Heart left ventricle (tissue), 16 donors: ENCODE measurements at places on chromosomes 1 and 21. TPM values are rescaled to one million over a fixed set of nuclear protein-coding genes. Genes with fewer than 3 reads are reported as not detected.

DNA sequence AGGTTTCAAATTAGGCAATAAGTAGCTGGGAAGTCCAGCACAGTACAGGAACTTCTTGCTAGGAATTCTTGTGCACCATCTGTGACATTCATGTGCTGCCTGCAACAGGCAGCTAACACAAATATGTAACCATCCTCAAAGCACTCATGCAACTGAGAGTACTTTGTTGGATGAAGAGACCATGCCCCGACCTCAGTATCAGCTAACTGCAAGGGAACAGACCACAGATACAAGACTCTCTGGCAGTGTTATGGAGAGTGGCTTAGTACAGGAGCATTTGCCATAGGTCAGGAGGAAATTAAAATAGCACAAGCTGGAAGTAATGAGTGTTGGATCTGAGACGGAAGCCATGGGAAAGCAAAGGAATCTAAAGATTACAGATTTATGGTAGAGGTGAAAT lies 123.6 kb downstream of the LRRC53 start:
- DNase-seq, result no peak

Gene COL24A1
- 0.40 TPM for total RNA-seq

- DNase-seq, result no peak
These were observed 790 bp upstream of the TMEM54 start for GRCh38 chr1:32901823-32902534.

DNA sequence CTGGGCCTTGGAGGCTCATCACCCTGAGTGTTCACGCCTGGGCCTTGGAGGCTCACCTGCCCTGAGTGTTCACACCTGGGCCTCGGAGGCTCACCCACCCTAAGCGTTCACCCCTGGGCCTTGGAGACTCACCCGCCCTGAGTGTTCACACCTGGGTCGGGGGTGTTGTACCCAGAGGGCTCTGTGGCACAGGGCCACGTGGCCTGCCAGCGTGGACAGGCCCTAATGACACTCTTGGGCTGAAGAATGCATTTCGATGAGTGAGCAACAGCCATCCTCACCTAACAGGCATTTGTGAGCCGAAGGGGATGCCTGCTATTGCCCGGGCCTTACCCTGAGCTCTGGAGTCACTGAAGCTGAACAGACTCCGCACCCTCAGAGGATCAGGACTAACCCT lies 17.5 kb downstream of the SLC19A1 start:
- DNase-seq, result peak; percentile 17

Gene WDR64
- total RNA-seq, result not detected

Gene CACNA1S
- not detected for total RNA-seq

DNA sequence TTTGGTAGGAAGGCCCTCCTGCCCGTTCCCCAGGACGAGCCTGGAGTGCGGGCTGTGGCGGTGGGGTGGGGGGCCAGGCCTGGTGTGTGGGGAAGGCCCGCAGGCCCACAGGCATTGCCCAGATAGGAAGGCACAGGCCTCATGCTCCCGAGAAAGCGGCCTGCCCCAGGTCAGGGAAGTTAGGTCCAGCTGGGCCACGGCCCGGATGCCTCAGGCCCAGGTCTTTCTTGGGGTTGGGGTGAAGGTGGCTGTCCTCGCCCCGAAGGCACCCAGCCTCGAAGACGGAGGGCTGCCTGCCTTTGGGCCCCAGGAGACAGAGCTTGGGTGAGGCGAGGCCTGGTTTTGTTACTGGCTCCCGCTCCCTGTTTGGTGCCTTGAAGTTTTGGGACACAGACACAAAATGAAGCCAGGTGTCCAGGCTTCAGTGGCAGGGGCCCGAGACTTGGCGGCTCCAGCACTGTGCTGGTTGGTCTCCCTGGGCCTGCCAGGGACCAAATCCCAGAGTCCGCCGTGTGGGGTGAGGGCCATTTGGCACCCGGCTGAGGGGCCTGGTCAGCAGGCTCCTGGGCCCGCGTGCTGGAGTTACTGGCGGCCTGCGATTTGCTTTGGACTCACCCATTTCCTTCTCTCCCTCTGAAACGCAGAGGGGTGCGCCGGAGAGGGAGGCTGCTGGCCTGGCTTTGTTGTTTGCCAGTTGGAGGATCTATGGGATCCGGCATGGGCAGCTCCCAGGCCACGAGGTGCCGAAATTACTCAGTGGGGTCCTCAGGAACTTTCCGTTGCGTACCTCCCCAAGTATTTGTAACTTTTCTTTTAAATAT lies 2.0 kb downstream of the SKI start:
- DNase-seq, result peak; percentile 59

DNA sequence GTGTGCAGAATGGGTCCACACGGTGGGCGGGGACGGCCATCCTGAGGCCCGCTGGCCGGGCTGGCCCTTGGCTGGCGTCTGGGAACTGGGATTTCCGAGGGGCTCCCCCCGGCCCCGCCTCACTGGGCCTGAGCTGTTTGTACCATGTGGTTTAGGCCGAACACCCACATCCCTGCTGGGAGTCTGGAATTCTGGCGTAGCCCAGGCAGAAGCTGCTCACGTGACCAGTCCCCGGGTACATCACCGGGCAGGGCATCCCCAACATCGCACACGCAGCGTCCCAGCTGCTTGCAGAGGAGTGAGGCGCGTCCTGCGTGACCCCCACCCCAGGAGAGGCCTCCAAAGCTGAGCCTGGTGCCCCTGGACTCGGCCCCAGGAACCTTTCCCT lies 2.1 kb downstream of the KRTAP10-7 start:
- DNase-seq, result no peak

DNA sequence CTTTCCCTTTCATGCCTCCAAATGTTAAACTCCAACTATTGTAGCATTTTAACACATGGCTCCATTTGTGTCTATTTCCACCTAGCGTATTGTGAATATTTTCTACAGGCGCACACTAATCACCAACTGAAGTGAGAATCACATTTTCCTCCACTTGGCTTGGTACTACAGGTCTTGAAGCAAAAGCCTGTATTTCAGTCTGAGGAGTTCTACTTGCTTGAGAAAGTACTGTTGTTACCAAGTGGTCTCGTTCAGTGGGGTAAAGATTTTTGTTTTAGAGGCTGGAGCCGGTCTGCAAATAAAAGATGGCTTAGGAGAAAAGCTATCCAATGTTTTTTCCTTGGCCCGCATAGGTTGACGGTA lies 550 bp upstream of the PTBP2 start:
- no peak for DNase-seq

Gene SZRD1
- 57.4 TPM for total RNA-seq

- DNase-seq, result no peak
These were observed 7.1 kb upstream of the TPM3 start for GRCh38 chr1:154198756-154199562.

DNA sequence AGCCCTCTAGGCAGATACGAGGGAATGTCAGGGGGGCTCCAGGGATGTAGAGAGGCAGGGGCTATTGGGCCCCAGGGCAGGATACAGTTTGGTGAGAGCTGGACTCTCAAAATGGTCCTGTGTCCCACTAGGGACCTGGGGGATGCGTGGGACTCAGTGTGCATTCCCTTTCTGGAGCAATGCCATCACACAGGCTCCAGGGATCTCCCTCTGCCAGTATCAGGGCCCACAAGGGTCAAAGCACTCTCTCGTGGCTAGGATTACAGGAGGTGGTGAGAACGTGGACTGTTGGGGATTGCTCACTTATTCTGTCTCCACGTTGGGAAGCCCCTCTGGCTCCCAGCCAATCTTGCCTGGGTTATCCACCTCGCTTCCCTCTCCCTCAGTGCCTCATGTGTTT lies 25.8 kb downstream of the KIAA0319L start:
- no peak for DNase-seq

DNA sequence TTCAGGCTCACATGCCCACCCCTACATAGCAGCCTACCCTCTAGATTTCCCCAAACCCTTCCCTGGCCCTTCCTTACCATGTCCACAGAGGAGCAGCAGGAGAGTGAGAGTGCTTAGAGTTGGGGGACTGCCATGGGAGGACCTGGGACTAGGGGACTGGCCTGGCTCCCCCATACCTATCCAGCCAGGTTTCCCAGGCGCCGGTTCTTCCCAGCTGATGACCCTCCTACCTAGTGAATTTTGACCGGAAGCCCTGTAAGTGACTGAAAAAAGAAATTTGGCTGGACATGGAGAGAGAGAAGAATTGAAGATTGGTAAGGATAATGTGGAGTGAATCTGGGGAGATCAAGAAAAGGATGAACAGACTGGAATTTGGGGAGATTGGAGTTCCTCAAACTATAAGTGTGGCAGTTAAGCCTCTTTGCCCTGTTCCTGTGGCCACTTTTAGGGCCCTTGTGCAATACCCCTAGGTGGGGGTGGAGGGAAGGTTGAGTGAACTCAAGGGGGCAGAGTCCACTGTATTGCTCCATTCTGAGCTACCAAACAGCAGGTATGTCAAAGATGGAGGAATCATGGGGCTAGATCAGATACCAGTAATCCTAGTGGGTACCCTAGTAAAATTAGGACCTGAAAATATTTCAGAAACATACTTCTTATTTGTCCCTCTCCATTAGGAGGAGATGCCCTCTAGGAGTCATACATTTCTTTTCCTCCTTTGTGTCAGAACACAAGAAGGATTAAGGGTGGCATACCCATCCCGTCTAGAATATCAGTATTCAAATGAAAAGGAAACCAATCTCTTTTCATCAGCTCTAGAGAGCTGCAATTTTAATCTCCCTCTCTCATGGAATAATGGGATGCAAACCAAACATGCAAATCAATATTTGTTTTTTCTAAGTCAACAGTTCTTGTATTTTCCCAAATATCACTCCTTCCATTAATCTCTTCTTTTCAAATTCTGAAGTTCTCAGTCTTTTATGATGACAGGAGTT lies 1.2 kb downstream of the HJV start:
- DNase-seq, result no peak

GRCh38 chr21:39121600-39122355 lies 61.5 kb downstream of the PSMG1 start:
- no peak for DNase-seq

Gene LCE1D
- not detected for total RNA-seq

- no peak for DNase-seq
These were observed 634 bp upstream of the SPATA6 start for GRCh38 chr1:48472638-48473037.

DNA sequence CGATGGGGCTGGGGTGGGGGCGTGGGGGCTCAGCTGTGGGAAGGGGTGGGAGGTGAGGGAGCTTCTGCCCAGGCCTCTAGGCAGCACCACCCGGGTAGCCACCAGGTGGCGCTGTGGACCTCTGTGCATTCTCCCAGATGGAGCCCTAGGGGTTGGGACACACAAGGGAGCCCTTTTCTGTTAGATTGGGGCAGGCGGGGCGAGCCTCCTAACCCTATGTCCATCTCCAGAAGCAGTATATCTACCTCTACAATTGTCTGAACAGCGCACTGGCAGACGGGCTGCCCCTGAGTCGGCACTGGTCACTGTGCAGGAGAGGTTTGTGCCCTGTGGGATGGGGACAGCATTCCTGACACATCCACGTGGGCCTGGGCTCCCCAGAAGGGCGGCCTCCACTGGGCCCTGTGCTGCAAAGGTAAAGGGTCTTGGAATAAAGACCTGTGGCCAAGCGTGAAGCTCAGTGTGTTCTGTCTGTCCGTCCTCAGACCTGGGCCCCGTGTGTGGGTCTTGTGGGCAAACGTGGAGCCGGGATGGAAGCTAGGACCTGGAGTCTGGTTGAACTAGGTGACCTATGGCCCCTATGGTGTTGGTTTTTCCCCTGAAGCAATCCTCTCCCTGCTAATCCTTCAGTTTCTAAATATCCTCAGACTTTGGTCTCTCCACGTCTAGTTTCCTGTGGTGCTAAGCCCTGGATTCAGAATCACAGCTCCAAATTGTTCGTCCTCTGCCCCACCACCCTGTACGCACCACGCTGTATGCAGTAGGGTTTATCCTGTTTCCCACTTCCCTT lies 4.4 kb upstream of the LGR6 start:
- DNase-seq, result peak; percentile 77

Gene LYPD8
- not detected for total RNA-seq

Gene TIE1
- 27.8 TPM for total RNA-seq

Gene SLC25A34
- 27.6 TPM for total RNA-seq

DNA sequence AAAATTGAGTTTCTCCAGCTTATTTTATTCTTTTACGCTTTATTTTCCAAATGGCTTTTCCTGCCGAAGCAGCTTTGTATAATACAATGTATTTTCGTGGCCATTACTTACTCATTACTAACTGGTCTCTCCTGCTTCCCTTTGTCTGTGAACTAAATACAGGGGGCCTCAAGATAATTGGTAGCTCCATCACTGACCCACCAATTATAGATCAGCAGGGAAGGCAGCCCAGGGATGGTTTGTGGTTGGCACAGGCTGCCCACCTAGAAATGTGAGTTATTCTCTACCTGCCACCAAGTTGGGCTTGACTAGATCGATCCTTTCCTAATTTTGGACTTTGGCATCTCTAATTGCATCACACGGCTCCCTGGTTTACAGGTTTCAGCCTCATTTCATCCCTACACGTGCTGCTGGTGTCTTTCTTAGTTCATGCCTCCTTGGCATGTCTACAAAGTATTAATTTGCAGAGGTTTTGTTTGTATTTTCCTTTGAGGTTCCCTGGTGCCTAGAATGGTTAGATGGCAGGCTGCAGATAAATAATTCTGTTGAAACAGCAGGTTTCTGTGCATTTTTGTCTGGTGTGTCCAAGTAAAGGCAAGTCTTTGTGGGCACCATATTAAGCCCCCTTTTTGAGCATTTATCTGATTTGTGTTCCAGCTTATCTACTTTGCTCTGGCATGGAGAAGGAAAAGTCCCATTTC lies 35.2 kb downstream of the PEX14 start:
- DNase-seq, result no peak

- no peak for DNase-seq
These were observed 15.9 kb downstream of the CLDN8 start for GRCh38 chr21:30200000-30200399.

Gene CFHR1
- total RNA-seq, result not detected

- peak; percentile 72 for DNase-seq
These were observed 2.2 kb downstream of the PALMD start for GRCh38 chr1:99648107-99648506.

Gene KRTAP19-3
- not detected for total RNA-seq

GRCh38 chr21:31554511-31555022 lies 104.9 kb upstream of the SOD1 start:
- DNase-seq, result no peak

DNA sequence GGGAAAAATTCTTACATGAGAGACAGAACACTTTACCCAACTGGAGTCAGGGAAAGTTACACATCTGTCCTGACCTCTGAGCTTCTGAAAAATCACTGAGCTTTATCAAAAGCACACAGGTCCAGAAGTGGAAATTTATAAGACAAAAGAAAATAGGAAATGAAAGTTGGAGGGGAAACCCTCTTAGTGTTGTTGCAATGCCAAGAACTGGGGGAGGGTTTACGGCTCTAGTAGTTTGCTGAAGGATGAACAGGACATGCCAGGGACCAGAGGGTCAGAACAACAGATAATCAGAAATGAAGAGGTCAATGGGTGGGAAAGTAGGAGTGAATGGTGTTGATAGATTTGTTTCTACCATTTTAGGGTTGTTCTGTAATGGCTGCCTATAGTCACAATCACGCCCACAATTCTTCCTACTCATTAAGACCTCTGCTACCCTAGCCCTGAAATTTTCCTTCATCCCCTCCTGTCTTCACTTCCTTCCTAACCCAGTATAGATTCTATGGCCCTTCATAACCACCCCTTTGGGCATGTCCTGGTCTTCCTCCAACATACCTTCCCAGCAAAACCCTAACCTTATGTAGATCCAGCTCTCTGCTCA lies 30.3 kb upstream of the FMOD start:
- no peak for DNase-seq

GRCh38 chr1:242774256-242774655 lies 249.8 kb upstream of the PLD5 start:
- peak; percentile 57 for DNase-seq
